ENCODE measurements at places on chromosomes 2 and 18.

DNA sequence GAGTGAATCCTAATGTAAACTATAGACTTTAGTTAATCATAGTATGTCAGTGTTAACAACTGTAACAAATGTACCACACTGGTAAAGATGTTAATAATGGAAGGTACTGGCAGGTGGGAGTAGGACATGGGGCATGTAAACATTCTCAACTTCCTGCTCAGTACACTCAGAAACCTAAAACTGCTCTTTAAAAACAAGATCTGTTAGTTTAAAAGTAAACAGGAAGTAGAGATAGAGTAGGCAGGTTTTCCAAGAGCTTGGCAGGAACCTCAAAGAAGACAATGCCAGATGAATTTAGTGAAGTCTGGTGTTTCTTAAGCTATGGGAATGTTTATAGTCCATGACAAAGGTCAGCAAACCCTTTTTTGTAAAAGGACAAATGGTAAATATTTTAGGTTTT, 46.6 kb downstream of the CCDC138 start:
- DNase-seq, result peak; percentile 36

DNA sequence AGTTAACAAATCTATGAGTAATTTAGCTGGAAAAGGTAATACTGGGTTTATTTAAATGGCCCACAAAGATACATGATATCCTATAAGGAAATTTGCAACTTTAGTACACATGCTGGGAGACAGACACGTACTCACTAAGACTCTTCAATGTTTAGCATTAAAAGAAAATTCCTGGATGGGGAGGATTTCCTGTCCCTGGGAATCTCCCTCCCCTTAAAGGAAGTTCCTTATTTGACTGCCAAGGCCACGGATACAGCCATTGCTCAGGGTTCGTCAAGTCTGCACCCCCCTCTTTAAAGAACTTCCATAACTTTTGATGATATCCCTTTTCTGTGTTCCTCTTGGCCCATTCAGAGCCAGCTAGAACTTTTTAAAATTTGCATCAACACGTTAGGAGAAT, 267.6 kb downstream of the CD226 start:
- no peak for DNase-seq

DNA sequence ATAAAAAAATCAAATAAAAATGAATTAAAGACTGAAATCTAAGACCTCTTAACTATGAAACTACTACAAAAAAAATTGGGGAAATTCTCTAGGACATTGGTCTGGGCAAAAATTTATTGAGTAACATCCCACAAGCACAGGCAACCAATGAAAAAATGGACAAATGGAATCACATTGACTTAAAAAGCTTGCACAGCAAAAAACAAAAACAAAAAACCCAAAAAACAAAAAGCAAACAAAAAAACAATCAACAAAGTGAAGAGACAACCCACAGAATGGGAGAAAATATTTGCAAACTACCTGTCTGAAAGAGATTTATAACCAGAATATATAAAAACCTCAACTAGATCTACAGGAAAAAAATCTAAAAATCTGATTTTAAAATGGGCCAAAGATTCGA, 63.4 kb upstream of the CHN1 start:
- DNase-seq, result no peak

DNA sequence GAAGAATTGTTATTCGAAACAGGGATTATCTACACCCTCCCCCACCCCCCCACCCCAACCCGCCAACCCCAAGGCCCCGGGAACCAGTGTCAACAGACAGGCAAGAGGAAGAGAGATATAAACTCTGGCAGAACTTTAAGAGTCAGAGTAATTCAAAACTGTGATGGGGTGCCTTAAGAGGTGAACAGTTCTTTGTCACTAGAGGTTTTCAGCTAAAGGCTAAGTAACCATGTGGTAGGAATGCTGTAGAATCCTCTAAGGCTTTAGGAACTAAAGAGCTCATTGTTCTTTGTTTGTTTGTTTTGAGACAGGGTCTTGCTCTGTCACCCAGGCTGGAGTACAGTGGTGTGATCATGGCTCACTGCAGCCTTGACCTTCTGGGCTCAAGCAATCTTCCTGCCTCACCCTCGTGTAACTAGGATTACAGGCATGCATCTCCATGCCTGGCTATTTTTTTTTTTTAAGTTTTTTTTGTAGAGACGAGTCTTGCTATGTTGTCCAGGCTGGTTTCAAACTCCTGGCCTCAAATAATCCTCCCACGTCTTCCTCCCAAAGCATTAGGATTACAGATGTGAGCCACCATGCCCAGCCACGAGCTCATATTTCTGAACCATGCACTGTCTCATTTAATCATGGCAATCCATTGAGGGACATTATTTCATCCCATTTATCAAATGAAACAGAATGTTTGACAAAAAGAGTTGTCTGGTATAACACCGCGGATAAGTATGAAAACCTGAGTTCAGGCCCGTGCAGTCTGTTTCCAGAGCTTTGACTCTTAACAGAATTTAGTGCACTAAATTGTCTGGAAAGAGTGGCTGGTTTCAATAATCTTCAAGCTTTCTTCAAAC, 20.8 kb upstream of the TMEM17 start:
- DNase-seq, result no peak

GRCh38 chr2:136423516-136423996, 305.6 kb upstream of the CXCR4 start:
- peak; percentile 47 for DNase-seq

DNA sequence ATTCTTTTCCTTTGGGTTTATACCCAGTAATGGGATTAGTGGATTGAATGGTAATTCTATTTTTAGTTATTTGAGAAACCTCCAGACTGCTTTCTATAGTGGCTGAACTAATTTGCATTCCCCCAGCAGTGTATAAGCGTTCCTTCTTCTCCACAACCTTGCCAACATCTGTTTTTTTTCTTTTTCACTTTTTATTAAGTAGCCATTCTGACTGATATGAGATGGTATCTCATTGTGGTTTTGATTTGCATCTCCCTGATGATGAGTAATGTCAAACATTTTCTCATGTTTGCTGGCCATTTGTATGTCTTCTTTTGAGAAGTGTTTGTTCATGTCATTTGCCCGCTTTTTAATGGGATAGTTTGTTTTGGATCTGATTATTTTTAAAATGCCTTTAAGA, 64.1 kb upstream of the MEIS1 start:
- no peak for DNase-seq

DNA sequence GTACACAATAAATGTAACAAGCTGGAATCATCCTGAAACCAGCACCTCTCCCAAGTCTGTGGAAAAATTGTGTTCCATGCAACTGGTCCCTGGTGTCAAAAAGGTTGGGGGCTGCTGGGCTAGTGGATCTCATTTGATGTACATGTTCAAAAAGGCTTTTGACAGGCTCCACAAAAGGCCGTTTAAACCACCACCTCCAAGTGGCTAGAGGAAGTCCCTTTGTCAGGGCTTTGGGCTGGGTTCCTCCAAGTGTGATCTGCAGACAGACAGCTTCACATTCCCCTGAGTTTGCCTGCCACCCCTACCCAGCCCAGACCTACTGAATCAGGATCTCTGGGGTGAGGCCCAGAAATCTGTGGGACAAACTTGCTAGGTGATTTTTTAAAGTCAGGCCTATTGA, 84.7 kb downstream of the TGFA start:
- DNase-seq, result no peak

DNA sequence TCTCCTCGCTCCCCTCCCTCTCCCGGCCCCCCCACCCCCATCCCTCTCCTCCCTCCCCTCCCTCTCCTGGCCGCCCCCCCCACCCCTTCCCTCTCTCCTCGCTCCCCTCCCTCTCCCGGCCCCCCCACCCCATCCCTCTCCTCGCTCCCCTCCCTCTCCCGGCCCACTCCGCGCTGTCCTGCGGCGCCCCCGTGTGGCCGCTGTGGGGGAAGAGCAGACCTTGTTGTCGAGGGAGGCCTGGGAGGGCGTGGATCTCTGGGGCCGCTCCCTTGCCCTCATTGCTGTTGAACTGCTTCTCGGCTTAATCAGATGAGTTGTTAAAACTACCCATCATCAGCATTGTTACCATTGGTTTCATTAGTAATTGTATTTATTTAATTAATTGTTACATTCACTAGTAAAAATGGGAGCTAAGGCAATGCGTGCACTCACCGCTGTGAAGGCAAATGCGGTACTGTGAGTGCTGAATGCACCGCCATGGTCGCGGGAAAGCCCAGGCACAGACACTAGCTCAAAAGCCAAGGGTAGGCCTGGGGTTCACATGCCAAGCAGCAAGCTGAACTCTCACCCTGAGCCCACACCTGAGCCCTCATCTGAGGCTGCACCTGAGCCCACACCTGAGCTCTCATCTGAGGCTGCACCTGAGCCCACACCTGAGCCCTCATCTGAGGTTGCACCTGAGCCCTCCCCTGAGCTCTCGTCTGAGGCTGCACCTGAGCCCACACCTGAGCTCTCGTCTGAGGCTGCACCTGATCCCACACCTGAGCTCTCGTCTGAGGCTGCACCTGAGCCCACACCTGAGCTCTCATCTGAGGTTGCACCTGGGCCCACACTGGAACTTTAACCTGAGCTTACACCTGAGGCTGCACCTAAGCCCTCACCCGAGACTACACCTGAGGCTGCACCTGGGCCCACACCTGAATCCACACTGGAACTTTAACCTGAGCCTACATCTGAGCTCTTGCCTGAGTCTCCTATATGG, 8.8 kb downstream of the RTP5 start:
- peak; percentile 54 for DNase-seq

DNA sequence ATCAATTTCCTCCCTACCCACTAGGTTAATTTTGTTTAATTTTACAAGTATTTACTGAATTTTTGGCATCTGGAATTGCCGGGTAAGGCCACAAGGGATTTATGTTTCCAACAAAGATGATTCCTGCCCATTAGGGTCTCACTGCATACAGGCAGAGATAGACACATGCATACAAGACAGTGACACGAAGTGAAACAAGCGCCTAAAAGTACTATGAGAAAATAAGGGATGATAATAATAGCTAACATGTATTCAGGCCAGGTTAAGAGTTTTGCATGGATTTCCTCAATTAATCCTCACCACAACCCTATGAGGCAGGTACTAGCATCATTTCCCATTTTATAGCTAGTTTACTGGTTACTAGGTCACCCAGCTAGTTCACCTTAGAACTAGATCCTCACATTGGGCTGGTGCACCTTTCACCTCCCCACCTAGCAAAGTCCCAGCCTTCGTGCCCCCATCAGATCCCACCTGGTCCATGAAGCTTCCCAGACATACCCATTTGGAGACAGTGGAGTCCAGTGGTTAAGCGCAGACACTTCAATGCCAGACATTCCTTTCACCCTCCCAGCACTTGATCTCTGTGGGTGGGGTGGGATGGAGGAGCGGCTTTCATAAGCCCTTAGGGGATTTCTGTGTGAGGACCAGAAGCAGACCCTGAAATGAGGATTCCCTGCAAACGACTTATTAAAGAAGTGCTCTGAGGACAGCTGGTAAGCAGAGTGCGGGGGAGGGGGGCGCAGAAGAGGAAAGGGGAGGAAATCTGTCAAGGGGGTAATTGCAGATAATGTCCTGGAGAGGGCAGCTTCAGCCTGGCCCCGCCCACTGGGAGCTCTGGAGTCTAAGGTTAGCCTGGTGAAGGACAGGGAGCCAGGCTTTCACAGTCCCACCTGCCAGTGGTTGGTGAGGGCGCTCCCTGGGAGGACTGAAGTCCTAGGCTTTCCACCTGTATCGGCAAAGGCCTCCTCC, 5.8 kb upstream of the DGUOK start:
- peak; percentile 38 for DNase-seq

DNA sequence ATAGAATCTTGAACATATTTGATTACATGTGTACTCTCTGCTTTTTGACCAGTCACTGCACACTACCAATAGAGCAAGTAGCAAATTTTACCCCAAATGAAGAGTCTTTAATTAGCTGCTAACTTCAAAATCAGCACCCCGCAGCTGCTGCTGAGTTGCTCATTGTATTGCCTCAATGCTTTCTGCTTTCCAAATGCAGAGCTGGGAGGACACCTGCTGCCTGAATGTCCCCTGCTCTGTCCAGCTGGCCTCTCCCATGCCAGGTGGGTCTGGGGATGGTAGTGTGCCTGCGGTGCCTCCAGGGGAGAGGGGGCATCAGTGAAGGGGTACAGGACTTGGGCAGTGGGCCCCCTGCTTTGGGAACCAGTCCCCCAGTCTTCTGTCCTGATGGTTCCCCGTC, 184.8 kb downstream of the PRKCE start:
- no peak for DNase-seq

- no peak for DNase-seq
These were observed 91.5 kb upstream of the LDLRAD4 start for GRCh38 chr18:13126966-13127598.

DNA sequence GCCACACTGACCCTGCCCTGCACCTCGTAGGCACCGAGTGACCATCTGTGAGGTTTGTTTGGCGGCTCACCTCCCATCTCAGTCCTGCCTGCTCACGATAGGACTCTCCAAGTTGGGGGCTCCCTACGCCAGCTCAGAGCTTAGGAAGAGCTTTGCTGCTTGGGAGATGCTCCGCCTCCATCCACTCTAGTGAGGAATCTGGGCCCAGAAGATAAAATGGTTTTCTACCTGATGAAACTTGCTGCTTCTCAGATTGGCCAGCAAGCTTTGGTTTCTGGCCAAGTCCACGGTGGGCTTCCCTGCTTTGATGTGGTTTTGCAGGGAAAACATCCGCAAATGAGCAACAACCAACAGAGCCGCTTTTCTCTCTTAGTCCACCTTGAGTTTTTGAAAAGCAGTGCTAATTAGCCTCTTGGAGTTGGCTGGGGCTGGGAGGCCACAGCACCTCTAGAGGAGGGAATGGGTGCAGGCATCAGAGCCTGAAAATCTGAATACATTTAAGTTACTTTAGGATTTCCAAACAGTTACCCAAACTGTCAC, 42.2 kb downstream of the THNSL2 start:
- peak; percentile 4 for DNase-seq

DNA sequence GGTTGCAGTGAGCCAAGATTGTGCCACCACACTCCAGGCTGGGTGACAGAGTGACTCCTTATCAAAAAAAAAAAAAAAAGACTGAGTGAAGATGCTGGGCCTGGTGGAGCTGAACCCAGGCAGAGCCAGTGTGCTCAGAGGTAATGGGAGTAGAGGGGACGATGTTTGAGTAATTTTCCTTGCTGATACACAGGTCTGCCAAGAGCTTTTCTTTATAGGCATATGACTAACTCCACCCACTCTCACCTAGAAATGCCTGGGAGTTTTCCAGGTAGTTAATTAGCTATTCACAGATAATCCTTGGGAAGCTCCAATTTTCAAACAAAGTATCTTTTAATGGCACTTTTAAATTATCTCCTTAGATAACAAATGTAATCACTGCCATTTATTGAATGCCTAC, 33.4 kb upstream of the ACSL3 start:
- DNase-seq, result no peak

- DNase-seq, result peak; percentile 47
These were observed 69.9 kb upstream of the MCFD2 start for GRCh38 chr2:46985512-46985911.

GRCh38 chr18:56945171-56946083, 201.5 kb upstream of the BOD1L2 start:
- peak; percentile 45 for DNase-seq

GRCh38 chr18:6797171-6797570, 67.7 kb downstream of the ARHGAP28 start:
- DNase-seq, result no peak

- DNase-seq, result no peak
These were observed 15.8 kb upstream of the BOD1L2 start for GRCh38 chr18:57131101-57131500.

GRCh38 chr2:219220652-219221402, 2.1 kb upstream of the ABCB6 start:
- no peak for DNase-seq

GRCh38 chr18:37476182-37476581, 89.4 kb downstream of the CELF4 start:
- peak; percentile 14 for DNase-seq
